ENCODE measurements at places on chromosomes 5 and 9. TPM values are rescaled to one million over a fixed set of nuclear protein-coding genes. Genes with fewer than 3 reads are reported as not detected.

GRCh38 chr9:68964102-68964541 is 49.8 kb downstream of the PRKACG start:
- no peak for DNase-seq

DNA sequence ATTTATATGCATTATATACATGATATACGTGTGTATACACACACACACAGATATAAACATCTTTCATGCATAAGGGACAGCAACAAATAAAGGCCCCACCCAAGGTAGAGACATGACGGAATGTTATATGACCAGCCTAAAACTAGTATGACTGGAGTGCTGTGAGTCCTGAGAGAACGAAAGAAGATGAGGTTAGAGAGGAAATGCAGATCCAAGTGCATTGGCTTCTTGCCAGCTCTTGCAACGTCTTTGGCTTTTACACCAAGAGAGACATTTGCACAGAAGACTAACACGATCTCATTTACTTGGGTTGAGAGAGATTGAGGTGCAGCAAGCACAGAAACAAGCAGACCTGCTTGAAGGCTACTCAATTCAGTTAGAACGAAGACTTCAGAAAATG is 23.0 kb downstream of the CDH10 start:
- peak; percentile 48 for DNase-seq

GRCh38 chr5:54289769-54290168 is 20.6 kb downstream of the ARL15 start:
- DNase-seq, result no peak

DNA sequence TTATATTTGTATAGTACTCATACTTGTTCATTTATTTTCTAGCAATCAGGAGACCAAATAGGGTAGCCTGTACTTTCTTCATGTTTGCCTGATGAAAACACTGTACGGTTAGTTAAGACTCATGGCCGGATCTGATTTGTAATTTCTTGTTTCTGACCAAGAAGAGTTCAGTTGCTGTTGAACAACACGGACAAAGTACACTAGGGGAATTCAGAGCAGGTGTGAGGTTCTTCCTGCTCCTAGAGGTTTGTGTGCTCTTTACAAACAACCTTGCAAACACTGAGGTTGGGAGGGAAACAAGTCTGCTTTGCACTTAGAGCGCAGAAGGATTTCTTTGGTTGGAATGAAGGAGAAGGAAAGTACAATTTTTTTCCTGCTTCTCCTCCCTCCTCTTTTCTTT is 69.7 kb downstream of the TRIO start:
- DNase-seq, result no peak

Gene OSMR
- total RNA-seq, result 61.1 TPM

DNA sequence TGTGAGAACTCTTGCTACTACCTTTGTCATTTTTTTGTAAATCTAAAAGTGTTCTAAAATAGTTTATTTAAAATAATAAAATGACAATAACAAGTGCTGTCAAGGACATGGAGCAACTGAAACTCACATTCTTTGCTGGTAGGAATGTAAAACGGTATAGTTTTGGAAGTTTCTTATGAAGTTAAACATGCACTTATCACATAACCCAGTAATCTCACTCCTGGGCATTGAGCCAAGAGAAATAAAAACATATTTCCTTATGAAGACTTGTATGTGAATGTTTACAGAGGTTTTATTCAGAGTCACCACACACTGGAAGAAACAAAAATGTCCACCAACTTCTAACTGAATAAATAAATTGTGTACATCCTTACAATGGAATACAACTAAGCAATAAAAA is 46.0 kb upstream of the COL15A1 start:
- DNase-seq, result no peak

DNA sequence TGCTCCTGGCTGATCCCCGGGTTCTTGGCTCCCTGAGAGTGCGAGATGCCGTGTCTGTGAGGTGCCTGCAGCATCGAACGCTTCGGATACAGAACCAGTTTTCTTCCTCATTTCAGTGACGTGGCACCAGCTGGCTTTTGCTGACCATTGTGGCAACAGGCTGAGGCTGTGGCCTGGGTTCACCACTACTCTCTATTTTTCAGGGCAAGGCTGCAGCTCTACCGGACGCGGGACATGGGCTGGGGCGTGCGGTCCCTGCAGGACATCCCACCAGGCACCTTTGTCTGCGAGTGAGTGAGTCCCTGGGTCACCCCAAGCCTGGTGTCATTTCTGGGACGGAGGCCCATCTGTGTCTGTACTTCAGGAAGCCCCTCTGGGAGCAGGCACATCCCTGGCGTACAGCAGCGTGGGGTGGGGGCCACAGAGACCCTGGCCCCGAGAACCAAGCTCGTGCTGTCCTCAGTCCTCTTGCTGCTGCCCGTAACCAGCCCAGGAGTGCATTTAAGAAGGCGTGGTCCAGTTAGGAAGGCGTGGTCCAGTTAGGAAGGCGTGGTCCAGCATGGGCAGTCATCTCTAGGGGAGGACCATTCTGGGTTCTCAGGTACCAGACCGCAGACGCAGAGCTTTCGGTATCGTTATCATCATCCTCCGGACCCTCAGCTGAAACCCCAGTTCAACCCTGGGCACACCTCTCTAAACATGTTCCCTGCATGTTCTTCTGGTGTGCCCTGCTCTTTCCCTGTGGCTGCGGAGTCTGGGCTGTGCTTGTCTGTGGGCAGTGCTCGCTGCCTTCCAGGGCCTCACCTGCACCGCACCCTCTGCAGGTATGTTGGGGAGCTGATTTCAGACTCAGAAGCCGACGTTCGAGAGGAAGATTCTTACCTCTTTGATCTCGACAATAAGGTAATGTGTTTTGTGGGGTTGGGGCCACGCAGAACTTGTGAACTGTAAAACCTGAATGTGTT is 60.1 kb upstream of the CACNA1B start:
- no peak for DNase-seq

GRCh38 chr5:8952147-8952546 is 593.7 kb downstream of the SEMA5A start:
- DNase-seq, result no peak

- no peak for DNase-seq
Measured at GRCh38 chr9:115132648-115133047, 14.7 kb upstream of the TNC start.

GRCh38 chr5:135441350-135441831 is 5.8 kb downstream of the DCANP1 start:
- no peak for DNase-seq

GRCh38 chr5:124370601-124371000 is 375.8 kb downstream of the ZNF608 start:
- no peak for DNase-seq

Gene NR6A1
- total RNA-seq, result 1.2 TPM
